Anterior cingulate cortex (tissue), 58 donors: ENCODE measurements at places on chromosomes 5 and 9.

DNA sequence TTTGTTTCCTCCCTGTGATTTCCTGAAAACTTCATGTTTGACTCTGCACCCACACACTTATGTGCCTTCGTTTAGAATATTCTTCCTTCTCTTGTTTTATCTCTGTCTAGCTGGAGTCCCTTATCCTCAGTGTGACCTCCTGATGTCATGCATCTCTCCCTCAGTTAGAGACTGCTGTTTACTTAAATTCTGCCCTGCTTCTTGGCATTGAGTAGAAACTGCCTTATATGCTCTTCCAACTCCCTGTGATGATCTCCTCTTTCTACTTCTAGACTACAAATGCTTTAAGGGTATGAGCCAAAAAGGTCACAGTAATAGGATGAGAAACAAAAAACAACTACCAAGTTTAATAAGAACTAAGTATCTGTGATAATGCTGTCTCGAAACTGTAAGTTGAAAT, 12.2 kb downstream of the FGF10 start:
- no peak for DNase-seq

DNA sequence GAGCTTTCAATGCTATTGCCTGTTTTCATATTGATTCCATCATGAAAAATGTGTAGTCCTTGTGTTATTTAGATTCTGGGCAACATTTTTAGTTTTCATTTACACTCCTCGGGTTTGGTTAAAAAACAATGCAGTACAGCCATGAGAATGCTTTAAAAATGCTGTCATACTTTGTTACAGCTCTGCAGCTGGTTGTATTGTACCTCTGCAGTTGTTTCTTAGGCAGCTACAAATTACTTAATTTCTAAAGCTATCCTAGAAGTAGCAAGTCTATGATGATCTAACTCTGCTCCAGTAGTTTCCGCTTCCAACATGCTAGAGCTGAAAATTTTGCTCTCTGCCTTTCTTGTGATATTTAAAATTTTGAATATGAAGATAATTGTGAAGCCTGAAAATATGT, 20.2 kb downstream of the SNX18 start:
- no peak for DNase-seq

DNA sequence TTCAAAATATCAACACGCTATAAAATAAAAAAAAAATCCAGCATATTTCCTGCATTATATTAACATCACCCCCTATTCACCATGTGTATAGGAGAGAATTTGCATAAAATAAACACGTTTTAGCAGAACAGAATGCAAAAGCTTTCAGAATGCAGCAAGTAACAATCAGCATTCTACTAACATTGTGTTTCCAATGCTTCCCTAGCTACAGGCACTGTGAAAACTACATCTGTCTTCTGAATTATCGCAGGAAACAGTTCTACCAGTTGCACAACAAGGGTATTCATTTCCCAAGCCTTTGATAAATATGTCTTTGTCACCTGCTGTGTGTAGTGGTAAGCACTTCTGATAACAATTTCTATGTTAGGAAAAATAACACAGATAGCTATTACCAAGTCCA, 1015.8 kb downstream of the CDH18 start:
- no peak for DNase-seq

DNA sequence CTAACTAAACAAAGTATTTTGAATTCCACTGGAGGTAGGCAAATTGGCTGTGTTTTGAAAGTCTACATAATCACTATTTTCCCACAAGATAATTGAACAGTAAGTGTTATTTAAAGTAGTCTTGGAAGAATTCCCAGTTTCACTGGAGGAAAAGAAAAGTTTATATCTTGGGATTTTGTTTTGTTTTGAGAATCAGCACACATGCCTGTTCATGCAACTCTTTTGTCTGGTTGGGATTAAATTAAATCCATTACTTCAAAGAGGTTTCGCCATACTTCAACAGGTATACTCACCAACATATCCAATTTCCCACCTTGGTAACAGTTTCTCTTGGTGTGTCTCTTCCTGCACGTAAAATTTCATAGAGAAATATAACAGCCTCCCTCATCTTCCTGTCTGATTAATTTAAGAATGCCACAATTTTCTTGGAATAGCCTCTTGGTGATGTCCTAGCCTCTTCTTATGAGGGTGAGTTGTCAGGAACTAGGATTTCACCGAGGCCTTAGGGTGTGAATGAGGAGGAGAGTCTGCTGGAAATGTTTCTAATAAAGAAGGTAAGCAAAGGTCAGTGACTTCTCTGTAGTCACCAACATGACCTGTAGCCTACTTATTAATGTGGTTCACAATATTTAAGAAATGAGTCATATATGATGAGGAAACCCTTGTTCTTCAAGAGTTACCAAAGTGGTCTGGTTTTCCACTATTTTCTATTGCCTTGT, 48.1 kb downstream of the ITGA2 start:
- no peak for DNase-seq

DNA sequence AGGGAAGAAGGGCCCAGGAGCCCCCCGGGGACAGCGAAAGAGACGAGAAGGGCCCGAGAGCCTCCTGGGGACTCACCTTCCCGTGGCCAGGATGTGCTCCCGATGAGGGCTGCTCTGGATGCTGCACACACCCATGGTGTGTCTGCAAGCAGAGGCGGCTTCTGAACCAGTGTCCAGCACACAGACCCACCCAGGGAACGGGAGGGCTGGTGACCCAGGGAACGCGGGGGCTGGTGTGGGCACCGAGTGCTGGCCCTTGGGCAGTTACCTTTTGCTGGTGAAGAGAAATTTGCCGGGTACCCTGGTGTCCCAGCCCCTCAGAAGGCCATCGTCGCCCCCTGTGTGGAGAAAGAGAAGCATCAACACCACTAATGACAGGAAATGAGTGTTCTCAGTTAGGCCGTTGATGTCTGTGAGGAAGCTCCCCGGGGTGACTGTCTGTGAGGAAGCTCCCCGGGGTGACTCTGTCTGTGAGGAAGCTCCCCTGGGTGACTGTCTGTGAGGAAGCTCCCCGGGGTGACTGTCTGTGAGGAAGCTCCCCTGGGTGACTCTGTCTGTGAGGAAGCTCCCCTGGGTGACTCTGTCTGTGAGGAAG, 13.2 kb downstream of the MRPL41 start:
- no peak for DNase-seq
